ENCODE measurements at places on chromosomes 16 and 17.

- no peak for DNase-seq
Measured at GRCh38 chr16:84888450-84888849, 68.7 kb downstream of the CRISPLD2 start.

- DNase-seq: no peak
Measured at GRCh38 chr17:78010759-78011158, 52.3 kb downstream of the TNRC6C start.

DNA sequence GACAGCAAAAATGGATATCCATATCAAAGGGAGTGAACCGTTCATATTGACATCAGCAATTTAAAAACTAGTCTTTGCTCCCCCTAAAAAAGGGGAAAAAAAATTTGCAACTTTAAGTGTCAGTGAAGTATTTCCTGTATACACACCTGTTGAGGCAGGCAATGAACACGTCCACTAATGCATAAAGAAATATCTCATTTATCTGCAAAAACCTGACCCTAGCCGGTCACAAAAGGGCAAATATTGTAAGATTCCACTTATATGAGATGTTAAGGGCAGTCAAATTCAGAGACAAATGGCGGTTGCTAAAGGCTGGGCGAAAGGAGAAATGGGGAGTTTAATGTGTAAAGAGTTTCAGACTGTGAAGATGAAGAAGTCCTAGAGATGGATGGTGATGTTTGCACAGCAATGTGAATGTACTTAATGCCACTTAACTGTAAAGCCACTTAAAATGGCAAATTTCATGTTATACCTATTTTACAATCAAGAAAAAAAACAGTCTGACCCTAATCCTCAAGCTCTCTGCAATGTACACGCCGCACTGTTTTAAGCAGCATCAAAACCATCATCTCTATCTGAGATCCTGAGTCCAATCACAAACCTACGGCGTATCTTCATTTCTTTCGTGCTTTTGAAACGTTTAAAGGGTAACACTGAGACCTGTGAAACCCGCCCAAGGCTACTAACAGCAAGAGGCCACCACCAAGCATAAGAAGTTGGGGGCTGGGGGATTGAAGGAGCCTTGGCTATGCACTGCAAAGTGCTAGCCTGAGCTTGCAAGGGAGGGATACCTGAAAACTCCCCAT lies 1.1 kb downstream of the PARN start:
- no peak for DNase-seq

DNA sequence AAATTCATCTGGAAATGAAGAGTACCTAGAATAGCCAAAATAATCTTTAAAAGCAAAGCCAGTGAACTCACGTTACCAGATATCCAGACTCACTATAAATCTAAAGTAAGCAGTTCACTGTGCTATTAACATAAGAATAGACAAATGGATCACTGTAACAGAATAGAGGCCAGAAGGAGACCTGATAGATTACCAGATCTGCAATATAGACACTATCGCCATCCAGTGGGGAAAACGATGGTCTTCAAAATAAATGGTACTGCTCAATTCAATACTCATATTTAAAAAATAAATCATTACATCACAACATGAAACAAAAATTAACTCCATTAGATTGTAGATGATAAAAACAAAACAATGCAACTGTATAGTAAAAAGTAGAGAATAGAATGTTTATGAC lies 158.6 kb upstream of the CDH8 start:
- no peak for DNase-seq

DNA sequence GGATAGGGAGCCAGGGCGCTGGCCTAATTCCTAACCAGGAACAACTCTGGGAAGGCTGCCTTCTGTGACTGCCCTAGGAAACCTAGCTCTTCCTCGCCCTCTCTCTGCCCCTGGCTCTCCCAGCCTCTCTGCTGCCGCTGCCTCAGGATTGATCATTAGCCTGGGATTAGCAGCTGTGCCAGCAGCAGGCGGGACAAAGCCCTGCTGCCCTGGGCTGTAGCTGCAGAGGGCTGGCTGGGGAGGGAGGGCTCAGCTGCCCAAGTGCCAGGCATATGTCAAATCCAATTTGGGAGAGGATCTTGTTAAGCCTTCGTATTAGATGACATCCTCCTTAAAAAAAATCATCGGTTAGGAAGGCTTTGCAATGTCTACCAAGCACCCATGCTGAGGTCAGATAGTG lies 144.8 kb upstream of the CCL2 start:
- DNase-seq: no peak

GRCh38 chr17:7027335-7027734 lies 4.5 kb downstream of the BCL6B start:
- DNase-seq: no peak

DNA sequence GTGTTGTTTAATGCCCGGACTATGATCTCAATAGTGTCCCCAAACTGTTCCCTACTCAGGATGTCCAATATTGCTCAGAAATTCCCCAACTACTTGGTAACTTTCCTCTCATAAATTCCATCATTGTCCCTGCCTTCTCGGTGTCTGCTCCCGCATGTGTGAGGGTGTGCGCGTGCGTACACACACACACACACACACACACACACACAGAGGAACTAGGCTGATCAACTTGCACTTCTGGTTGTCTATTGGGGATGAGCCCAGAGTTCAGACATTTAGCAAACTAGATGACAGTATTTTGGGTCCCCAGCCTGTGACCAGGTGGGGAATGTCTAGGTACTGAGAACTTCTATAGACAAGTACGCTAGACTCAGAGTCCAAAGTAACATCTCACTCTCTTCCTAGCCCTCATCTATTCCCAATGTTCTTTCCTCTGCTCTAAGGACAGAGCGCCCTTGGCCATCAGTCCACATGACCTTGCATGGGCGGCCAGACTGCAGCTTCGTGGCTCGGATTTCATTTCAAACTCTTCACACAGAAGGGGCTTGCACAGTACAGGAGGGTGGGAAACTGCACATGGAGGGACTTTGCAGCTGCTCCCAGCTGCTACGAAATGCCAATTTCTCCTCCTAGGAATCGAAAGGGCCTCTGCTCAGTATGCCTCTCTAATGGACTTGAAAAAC lies 5.3 kb downstream of the HS3ST3A1 start:
- DNase-seq: no peak

DNA sequence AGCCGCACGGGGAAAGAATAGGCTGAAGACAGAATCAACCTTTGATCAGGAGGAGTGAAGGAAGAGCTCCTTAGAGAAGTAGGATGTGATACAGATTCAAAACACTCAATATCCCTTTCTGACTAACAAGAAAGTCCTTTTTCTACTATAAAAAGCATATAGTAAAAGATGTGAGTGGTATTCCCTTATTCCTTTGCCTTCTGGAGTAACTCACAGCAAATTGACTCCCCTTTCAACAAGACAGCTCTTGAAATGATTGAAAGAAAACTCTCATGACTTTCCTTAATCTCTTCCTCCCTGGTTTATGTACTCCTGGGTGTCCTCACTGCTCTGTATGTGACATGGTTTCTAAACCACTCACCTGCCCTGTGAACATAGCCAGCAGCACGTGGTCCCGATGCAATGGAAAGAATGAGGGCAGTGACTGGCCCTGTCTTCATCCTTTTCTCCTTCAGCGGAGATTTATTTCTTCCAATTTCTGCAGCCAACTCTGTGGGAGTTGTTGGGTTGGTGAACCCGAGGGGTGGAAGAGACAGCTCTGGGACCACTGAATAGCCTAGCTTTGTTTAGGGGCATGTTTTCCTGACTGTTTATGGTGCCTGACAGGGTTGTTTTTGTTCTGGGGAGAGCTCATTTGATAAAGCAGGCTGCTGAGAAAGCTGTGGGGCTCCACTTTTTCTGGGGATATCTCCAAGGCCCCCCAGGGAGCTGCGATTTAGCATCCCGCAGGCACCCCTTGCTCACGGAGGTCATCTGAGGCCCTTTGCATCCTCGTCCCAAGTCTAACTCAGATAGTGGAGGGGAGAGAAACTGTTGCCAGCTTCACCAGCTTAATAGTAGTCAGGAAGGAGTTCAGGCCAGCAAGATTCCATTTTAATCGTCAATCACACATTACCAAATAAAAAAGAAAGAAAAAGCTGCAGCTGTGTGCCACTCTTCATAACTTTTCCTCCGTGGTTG lies 46.7 kb downstream of the MAP2K6 start:
- peak; percentile 14 for DNase-seq

DNA sequence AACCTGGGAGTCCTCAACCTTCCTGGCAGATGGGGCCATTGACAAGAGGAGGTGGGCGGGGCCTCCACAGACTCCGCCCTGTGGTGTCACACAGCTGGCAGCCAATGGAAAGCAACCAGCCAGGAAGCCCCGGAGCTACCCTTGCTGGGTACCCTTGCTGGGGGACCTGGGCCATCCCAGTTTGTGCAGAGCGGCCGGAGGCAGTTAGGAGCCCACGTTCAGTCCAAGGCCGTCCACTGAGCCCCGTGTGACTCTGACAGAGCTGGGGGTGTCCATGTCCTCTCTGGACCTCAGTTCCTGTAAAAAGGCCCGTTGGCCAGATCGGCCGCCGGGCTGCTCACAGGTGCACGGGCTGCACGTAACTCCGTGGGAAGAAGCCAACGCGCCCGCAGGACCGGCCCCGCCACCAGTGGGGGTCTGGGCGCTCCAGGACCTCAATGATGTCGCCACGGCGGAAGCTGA lies 17.1 kb upstream of the FAM83G start:
- DNase-seq: no peak

GRCh38 chr17:29291163-29291752 lies 2.7 kb downstream of the NUFIP2 start:
- peak; percentile 62 for DNase-seq

GRCh38 chr16:83552228-83552627 lies 255.6 kb upstream of the HSBP1 start:
- DNase-seq: no peak

GRCh38 chr16:21940570-21940969 lies 12.6 kb upstream of the UQCRC2 start:
- no peak for DNase-seq

GRCh38 chr16:74892574-74893461 lies 92.1 kb downstream of the WDR59 start:
- DNase-seq: no peak

- no peak for DNase-seq
Measured at GRCh38 chr16:14101415-14101814, 30.3 kb downstream of the MRTFB start.

DNA sequence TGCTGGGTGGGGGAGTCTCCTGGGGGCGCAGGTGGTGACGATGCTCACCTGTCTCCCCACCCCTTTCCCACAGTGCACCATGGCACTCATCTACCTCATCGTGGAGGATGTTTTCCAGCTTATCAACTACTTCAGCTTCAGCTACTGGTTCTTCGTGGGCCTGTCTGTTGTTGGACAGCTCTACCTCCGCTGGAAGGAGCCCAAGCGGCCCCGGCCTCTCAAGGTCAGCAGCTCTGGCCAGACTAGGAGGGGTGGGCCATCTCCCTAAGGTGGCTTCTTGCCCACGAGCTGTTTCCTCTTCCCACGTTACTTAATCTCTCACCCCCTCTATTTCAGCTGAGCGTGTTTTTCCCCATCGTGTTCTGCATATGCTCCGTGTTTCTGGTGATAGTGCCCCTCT lies 14.5 kb downstream of the SLC7A6OS start:
- no peak for DNase-seq

GRCh38 chr16:81637336-81638235 lies 141.5 kb upstream of the PLCG2 start:
- DNase-seq: no peak

- DNase-seq: peak; percentile 81
Measured at GRCh38 chr17:40818733-40819527, 3.5 kb downstream of the KRT10 start.

- DNase-seq: no peak
Measured at GRCh38 chr16:68506331-68507053, 32.6 kb upstream of the ZFP90 start.

All from cerebellum (tissue), 4 donors.